ENCODE measurements at places on chromosomes 1 and 21.

DNA sequence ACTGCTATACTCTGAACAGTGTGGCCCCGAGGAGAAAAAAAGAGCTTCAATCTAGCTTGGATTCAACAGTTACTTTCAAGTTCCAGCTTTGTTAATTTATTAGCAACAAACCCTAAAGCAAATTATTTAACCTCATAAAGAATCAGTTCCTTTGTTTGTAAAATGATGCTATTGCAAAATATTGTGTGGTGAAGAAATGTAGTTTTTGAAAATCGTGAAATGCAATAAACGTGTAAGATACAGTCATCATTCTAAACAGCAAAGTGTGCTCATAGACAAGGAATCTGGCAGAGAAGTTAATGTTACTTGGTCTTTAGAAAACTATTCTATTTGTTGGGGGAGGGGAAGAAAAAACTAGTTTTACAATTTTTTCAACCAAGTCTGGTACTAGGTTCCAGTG, 297.6 kb upstream of the ADGRL4 start:
- no peak for DNase-seq

DNA sequence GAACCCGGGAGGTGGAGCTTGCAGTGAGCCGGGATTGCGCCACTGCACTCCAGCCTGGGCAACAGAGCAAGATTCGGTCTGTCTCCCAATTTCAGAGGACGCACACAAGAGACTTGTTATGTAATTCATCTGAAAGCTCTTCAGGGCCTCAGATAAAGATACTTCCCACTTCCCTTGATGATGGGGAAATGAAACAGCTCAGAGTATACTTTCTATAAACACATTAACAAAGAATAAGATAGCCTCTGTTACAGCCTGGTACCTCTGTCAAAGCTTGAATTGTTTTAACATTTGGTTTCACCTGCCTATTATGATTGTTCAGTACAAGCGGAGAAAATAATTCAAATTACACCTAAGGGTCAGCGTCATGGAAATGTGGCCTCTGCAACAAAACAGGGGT, 622.9 kb upstream of the ADGRL4 start:
- no peak for DNase-seq

- DNase-seq, result no peak
Measured at GRCh38 chr1:54606096-54606989, 17.0 kb downstream of the FAM151A start.

DNA sequence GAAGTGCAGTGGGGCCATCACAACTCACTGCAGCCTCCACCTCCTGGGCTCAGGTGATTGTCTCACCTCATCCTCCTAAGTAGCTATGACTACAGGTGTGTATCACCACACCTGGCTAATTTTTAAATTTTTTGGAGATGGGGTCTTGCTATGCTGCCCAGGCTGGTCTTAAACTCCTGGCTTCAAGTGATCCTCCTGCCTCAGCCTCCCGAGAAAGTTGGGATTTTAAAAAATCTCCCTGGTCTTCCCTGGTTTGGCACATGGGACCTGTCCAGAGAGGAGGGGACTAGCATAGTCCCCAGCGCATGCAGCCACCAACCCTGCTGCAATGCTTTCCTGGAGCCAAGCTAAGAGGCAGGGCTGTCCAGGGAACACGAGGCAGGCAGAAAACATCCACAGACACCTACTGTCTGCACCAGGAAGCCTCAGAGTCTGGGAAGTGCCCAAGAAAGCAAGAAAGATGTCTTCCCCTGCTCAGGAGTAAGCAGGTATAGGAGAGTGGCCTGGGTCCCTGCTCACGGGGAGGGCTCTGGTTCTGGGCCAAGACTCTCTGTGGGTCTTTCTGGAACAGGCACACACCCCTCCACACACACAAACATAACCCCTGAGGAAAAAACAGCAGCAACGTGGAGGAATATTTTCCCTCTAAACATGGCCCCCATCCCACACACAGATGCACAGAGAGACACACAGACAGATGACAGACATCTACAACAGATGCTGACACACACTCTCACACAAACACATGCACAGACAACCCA, 30.8 kb downstream of the ECE1 start:
- DNase-seq, result no peak

GRCh38 chr1:33137800-33138199, 44.0 kb downstream of the TRIM62 start:
- DNase-seq, result peak; percentile 10

GRCh38 chr1:112904831-112905261, 51.1 kb downstream of the SLC16A1 start:
- DNase-seq, result no peak

Measured in CD4-positive, alpha-beta T cell treated with Interferon gamma for 1 hour (primary cell).